Neuronal stem cell (in vitro differentiated cells): ENCODE measurements at places on chromosomes 6 and 20.

GRCh38 chr6:163554663-163555062, 140.1 kb downstream of the QKI start:
- DNase-seq: no peak

DNA sequence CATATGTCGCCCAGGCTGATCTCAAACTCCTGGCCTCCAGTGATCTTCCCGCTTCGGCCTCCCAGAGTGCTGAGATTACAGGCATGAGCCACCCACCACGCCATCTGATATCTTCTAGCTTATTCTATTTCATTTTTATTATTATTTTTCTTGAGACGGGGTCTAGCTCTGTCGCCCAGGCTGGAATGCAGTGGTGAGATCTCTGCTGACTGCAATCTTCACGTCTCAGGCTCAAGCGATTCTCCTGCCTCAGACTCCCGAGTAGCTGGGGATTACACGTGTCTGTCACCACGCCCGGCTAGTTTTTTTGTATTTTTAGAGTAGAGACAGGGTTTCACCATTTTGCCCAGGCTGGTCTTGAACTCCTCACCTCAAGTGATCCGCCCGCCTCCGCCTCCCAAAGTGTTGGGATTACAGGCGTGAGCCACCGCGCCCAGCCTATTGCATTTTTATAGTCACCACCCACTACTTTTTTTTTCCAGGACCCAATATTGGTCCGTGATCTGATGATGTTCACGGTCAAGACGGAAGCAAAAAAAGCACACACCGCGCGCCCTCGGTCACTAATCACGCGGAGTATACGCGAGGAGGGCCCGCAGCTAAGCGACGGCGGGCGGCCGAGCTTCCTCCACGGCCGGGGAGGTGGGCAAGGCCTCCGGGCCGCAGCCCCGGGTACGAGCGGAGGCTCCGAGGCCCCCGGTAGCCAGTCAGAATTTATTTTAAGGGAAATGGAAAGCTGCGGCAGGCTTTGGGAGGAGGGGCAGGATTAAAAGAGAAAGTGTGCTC, 1.1 kb upstream of the LSM14B start:
- no peak for DNase-seq

DNA sequence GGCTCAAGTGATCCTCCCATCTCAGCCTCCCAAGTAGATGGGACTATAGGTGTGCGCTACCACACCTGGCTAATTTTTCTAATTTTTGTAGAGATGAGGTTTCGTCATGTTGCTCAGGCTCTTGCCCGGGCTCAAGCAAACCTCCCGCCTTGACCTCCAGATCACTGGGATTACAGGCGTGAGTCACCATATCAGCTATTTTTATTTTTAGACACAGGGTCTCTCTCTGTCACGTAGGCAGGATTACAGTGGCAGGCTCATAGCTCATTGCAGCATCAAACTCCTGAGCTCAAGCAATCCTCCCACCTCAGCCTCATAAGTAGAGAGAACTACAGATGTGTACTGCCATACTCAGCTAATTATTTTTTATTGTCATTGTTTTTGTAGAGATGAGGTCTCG, 41.7 kb downstream of the SLC23A2 start:
- DNase-seq: no peak

GRCh38 chr6:136706430-136706829, 85.8 kb downstream of the MAP3K5 start:
- no peak for DNase-seq

- no peak for DNase-seq
Measured at GRCh38 chr6:154143753-154144152, 104.7 kb downstream of the OPRM1 start.

- no peak for DNase-seq
Measured at GRCh38 chr6:142325111-142325510, 23.3 kb downstream of the ADGRG6 start.

DNA sequence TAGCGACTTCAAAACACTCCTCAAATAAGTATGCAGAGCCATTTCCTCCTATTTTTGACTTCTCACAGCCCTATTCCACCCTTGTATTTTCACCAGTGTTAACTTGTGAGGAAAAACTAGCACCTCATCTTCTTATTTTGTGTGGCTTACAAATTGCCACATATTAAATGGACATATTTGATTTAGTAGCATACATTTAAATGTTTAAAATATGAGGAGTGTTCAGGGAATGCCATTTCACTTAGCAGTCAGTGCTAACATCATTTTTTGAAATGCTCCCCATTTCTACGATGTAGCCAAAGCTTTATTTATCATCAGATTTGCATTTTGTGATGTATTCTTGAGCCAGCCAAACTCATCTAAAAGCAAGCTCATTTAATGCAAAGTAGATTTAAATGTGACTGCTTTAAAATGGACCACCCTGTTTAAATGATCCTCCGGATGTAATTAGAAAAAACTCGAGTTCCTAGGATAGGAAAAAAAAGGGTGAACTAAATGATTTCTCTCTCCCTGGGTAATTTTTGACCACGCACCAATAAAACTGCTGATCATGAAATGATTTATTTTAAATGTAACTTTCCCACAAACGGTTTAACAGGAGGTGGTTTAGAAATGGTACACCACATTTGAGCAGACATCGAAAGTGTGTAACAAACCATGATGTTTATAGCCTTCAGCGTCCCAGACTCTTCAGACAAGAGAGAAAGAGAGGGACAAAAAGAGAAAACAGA, 172.6 kb downstream of the CD83 start:
- no peak for DNase-seq

DNA sequence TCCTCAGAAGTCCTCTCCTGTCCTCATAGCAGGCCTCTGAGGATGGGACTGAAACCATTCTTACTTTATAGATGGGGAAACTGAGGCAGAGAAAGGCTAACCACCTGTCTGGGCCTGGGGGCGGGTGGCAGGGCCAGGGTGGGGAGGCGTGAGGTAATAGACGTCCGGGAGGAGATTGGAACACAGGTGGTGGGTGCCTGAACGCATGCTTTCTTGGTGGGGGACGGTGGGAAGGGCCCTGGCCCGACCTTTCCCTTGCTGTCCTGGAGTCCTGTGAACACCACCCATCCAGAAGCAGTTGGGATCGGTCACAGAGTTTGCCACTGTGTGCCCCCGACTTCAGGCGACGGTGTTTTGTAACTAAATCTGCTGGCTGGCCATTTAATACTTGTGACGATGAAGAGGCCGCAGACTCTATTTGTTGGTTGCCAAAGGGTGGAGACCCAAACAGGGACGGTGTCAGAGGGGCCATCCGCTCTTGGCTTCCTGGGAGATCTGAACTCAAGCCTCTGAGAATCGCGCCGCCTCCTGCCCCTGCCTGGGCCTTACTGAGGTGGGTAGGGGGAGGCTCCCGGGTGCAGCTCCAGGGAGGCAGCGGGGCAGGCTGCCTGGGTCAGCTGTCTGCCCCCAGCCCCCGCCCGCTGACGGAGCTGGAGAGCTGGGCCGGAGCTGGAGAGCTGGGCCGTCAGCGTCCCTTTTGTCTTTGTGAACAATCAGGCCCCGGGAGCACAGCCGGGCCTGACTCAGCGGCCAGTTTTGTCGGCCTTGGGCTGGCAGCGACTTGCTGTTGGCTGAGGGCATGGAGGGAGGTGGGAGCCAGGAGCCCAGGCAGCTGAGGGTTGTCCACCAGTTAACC, 4.1 kb downstream of the RBM38 start:
- peak; percentile 75 for DNase-seq

DNA sequence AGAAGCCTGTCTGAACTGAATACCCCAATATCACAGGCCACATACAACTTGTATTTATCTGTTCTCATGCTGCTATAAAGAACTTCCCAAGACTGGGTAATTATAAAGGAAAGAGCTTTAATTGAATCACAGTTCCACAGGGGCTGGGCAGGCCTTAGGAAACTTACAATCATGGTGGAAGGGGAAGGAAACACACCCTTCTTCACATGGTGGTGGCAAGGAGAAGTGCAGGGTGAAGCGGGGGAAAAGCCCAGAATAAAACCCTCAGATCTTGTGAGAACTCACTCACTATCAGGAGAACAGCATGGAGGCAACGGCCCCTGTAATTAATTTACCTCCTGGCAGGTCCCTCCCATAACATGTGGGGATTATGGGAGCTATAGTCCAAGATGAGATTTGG, 50.3 kb upstream of the FNDC1 start:
- DNase-seq: no peak

DNA sequence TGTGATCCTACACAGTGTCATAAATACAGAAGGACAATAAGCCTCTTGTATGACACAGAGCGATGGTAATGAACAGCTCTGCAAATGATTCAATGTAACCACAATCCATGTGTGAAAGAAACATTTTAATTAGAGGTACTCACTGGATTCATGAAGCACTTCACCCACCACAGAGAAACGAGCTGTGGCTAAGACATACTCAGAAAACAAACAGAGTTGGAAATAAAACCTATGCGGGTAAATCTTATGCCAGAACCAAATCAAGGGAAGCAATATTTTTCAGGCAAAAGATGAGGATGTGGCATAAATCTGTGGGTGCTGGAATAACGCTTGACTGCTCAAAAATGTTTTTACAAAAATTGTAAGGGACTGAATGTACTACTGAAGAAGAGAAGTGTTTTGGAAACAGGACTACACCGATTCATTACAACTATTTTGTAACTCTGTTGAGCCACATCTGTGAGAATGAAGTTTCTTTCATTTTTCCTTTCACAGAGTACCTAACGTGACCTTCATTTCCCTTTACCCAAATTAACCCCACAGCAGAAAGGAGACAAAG, 112.1 kb downstream of the WDR27 start:
- DNase-seq: no peak

DNA sequence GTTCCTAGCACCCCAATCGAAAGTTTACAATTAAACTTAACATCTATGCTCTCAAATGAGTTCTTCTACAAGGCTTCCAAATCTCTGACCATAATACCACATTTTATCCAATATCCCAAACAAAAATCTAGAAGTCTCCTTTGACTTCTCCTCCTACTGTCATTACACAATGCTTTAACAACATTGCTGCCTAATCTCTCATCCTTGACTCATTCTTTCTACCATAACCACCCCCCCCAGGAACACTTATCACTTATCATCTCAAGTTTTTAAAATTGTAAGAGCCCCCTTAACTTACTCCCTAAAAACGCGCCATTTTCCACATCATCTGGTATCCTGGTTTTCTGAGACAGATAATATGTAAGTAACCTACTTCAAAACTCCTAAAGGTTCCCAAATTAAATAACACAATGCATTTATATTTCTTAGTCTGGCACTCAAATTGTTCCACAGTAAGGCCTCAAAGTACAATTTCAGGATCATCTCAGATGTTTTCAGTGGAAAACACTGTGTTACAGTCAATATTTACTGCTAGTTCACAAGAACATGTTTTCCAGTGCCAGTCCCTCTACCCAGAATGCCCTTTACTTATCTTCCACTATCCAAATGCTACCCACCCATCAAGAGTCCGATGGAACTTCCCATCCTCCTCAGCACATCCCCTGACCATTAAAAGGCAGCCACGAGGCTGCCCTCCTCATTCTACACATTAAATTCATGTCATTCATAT, 308.2 kb upstream of the THEMIS start:
- DNase-seq: no peak

DNA sequence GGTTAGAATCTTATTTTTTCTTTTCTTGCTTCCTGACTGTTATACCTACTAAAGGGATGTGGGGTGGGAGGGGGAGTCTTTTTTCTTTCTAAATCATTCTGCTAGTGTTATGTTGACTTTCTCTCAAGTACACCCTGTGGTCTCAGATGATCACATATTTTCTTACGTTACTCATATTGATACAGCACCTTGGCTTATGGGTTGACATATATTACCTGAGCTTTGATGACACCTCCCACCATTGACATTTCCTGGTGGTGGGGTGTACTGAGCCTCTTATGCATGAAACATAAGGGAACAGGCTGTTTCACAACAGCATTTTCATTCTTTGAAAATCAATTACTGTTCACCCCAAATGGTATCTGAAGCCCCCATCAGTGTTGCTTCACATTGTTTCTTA, 169.8 kb downstream of the MMS22L start:
- DNase-seq: no peak

GRCh38 chr6:42627674-42628073, 63.8 kb downstream of the UBR2 start:
- no peak for DNase-seq

GRCh38 chr6:3299221-3299620, 40.5 kb downstream of the PSMG4 start:
- no peak for DNase-seq

DNA sequence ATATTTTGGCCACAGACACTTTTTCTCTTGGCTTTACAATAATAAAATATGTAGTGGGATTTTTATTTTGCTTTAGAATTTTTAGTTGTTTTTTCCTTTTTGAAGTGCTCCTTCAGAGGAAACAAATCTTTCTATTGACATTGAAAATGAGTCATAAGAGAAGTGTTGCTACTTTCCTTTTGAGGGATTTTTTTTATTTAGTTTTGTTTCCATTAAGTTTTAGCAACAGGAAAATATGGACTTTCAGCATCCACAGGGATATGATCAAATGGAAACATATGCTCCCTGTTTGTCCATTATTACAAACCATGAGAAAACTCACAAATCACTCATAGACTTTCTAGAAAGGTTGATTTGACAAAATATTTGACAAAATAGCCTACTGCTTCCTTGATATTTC, 65.3 kb upstream of the BMP2 start:
- DNase-seq: no peak

GRCh38 chr20:46000262-46000996, 8.3 kb upstream of the MMP9 start:
- no peak for DNase-seq

GRCh38 chr6:121247386-121247785, 86.9 kb downstream of the TBC1D32 start:
- DNase-seq: no peak

- DNase-seq: no peak
Measured at GRCh38 chr6:105966481-105966880, 119.7 kb upstream of the PRDM1 start.

DNA sequence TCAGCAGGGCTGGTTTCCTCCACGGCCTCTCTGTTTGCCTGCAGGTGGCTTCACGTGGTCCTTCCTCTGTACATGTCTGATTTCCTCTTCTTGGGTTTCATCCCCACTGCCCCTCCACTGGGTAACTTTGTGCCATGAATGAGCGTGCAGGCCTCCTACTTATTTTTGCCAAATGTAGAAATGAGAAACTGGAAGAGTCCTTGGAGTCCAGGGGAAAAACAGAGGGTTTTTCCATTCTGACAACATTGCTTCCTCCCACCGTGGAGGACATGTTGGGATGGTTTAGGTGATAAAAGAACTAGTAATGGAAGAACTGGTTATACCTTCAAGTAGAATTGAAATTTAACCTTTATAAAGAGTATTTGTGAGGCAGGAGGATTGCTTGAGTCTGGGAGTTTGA, 699.5 kb downstream of the QKI start:
- no peak for DNase-seq

DNA sequence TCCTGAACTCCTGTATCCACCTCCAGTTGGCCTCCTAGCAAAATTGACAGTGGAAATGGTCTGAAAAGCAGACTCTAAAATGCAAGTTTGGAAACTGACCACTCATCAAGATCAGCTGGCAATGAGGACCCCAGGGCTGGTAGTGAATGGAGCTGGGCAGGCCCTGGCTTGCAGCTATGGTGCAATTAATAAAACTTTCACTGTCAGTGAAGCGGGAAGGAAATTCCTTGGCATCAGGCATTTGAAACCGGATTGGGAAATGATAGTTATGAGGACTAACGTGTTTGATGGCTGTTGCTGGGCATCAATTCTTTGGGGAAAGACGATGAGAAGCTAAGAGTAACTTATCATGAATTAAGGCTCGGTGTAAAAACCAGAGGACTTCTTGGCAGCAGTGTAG, 19.1 kb downstream of the SIRPB1 start:
- DNase-seq: no peak
